Sigmoid colon (tissue), 7 donors: ENCODE measurements at places on chromosomes 7 and 10. TPM values are rescaled to one million over a fixed set of nuclear protein-coding genes. Genes with fewer than 3 reads are reported as not detected.

The AQP1 gene
- 66.0 TPM for total RNA-seq

The TWIST1 gene
- total RNA-seq: 1.8 TPM

The TFEC gene
- total RNA-seq: 4.3 TPM

- no peak for DNase-seq
- no peak overlapping the region for H3K27ac ChIP-seq
These were observed 494.3 kb upstream of the AUTS2 start for GRCh38 chr7:69104023-69104422.

GRCh38 chr10:60937022-60937421 is 7.0 kb downstream of the RHOBTB1 start:
- H3K4me1 ChIP-seq: peaks cover 35% of the 10 kb centered on the region
- no peaks in the 10 kb centered on the region for H3K36me3 ChIP-seq
- peak overlapping the region; percentile 97 for H3K27ac ChIP-seq
